Psoas muscle (tissue), 8 donors: ENCODE measurements at places on chromosomes 1 and 21.

DNA sequence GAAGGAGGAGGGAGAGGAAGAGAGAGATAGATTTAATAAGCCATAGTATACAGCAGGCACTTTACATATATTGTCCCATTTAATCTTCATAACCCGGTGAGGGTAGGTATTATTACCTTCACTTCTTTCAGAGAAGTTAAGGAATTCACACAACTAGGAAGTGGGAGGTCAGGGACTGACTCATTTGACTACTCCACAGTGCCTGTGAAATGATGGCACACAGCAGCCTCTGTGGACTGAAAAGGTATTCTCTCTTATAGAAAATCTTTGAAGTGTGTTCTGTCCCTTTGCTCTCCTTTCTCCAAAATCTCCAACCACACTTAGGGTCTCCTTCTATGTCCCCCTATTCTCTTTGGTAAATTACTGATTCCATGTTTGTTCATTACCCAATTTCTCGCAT is 23.9 kb downstream of the PALMD start:
- DNase-seq, result no peak

DNA sequence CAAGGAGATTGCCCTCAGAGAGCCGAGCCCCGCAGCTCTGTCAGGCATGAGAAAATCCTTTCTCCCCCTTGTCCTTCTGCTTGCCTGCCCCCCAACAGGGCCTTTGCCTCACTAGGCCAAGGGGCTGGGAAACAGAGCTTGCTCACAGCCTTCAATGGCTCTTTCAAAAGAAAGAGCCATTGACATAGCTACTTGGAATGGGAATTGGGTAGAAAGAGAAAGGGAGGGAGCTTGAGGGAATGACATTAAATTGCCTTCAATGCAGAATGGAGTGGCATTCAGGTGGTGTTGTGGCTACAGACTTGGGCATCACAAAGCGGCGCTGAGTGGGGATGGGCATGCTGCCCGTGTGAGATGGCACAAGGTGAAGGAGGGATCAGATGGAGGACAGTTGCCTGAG is 13.2 kb downstream of the SYT11 start:
- no peak for DNase-seq

- no peak for DNase-seq
Measured at GRCh38 chr1:235017191-235017590, 111.4 kb downstream of the TOMM20 start.

GRCh38 chr1:192545896-192546521 is 29.6 kb upstream of the RGS1 start:
- DNase-seq, result no peak
